ENCODE measurements at places on chromosomes 2 and 18. TPM values are rescaled to one million over a fixed set of nuclear protein-coding genes. Genes with fewer than 3 reads are reported as not detected.

C2orf69 gene
- 17.2 TPM for total RNA-seq

OR6B3 gene
- not detected for total RNA-seq

DNA sequence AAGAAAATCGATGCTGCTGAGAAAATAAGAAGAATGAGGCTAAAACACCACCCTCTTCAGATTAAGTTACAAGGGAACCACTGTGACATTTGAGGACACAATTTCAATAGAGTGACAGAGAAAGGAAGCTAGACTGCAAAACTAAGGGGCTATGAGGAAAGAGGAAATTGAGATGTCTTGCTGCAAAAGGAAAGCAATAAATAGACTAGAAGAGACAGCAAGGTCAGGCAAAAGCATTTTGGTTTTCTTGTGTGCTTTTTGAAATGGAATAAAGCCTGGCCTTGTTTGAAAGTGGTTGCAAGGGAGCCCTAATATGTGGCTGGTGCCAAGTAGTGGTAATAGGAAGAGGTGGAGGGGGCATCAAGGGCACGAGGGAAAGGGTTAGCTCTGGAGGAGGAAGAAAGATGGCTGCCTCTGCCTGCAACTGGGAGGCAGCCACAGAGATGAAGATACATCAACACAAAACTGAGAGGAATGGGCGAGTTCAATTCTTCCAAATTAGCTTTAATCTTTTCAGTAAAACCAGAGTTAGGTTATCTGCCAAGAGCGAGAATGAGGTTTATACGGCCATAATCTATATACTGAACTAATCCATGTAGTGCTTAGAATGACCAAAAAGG is 1.2 kb upstream of the MRO start:
- no peak for DNase-seq

DNA sequence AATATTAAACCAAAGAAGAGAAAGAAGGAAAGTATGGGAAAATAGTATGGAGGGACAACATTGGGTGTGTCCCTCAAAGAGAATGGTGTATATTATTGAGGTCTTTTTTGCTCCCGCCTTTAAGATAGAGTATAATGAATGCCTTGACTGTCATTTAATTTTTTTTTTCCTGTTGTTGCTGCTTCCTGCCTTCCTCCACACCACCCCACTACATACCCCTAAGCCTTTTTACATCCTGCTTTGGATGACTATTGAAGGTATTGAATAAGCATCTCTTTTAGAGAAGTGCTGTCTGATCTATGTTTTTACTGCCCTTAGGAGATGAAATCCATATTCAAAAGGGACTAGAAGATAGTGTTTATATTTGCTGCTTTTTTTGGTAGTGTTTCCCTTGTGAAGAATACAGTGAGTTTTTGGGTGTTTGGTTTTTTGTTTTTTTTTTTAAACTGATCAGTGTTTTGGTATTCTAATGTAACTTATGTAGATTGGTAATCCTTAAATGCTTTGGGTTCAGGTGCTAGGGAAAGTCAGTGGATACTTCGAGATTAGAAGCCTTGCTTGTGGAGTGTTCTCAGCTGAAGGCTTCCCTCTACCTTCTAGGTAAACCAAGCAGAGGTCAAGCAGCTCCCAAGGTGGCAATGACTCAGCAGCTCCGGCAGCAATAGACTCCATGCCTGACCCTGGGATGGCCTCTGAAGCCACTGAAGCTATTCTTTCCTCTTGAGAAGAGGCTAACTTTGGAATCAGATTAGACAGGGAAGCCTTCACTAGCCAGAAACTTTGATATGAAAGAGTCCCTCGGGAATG is 5.0 kb downstream of the FZD7 start:
- no peak for DNase-seq

DNA sequence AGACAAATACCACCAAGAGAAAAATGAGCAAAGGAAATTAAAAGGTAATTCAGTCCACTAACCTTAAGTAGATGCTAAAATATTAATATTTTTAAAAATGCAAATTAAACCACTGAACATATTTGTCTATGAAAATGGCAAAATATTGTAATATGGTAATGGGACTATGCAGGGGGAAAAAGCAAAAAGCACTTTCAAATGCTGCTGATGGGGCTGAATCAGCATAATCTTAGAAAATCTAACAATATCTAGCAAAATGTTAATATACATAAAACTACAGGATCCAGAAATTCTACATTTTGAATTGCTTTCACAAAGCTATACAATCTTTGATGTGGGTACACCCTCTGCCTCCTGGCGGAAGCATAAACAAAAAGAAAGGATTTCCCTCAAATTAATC is 86.9 kb upstream of the DTNB start:
- DNase-seq = no peak

All from mesenteric fat pad (tissue), 1 donor.